ENCODE measurements at places on chromosomes 2 and 18. TPM values are rescaled to one million over a fixed set of nuclear protein-coding genes. Genes with fewer than 3 reads are reported as not detected.

The RNF149 gene
- 43.4 TPM for total RNA-seq

The FBXO48 gene
- 1.6 TPM for total RNA-seq

The SPHKAP gene
- total RNA-seq = not detected

The CBLN2 gene
- not detected for total RNA-seq

The B3GNT7 gene
- 0.16 TPM for total RNA-seq

DNA sequence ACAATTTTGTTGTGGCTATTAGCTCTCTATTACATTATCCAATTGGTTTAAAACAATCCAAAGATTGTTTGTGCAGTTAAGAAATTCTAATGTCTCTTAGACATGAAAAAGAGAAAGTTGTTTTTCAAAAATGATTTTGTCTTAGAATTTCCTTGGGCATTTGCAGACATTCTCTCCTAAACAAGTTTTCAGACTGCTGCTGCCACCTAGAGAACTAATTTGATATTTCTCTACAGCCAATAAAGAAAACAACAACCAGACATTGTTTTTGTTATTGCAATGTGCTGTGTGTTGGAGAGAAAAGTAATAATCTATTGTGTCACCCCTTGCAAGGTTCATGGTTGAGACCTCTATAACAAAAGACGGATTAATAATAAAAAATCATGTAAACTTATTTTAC lies 119.0 kb upstream of the SYT4 start:
- DNase-seq = no peak

GRCh38 chr18:35721431-35722081 lies 140.0 kb downstream of the GALNT1 start:
- DNase-seq = no peak

DNA sequence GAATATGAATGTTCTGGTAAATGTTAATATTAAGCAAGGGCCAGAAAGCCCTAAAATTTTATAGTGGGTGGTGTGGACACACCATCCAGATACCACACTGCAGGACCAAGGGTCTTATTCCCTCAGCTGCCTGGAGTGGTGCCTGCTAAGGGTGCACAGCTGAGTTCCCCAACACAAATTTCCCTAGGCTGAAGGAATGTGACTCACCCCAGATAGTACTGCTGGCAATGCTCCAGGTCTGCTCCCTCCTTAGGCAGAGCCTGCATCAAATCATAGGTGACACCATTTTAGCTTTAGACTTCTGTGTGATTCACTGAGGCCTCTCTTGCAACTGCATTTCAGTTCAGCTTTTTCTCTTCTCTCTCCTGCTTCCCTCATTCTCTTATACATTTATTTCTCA lies 321.1 kb downstream of the SATB2 start:
- DNase-seq = no peak

GRCh38 chr18:48833701-48834412 lies 116.9 kb downstream of the SMAD7 start:
- peak; percentile 49 for DNase-seq

DNA sequence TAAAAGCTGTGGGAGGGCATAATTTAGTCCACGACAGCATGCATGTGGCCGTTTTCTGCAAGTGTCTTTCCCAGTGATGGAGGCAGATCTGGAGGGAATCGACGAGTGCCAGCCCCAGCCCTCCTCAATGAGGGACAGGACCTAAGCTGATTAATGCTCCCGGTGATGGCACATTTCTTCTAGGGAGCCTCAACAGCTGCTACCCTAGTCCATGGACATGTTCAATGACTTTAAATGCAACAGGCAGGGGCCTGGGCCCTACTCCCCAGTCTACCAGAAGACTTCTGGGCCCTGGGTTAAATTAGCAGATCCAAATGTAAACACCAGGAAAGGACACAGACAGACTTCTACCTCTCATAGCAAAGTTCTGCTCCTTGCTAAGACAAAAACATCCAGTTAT lies 155.1 kb downstream of the ACTR3 start:
- no peak for DNase-seq

DNA sequence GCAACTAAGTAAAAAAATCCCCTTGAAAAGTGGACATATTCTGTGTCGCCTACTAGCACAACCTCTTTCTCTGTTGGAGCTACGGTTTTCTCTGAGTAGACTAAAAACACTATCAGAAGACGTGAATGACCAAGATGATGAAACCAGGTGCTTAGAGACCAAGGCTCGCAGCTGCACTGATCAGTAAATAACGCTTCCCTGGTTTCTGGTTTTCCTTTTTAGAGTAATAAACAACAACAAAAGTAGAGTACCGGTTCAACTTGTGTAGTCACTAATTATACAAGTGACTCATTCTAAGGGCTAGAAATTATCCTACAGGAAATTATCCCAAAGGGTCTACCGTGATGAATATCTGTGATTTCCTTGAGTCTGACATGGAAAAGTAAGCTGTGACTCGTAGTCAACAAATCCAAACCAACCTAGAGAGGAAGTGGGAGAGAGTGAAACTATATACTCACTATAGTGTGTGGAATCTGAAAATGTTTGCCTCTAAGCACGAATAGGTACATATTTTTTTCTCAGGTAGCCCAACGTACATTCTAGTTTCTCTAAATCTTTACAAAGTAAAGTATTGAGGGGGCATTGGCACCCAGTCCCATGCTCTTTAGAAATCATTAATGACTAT lies 17.8 kb downstream of the RASGRP3 start:
- no peak for DNase-seq

- DNase-seq = no peak
These were observed 88.8 kb downstream of the MAP3K20 start for GRCh38 chr2:173164396-173164795.

- DNase-seq = no peak
These were observed 74.5 kb downstream of the MRPS9 start for GRCh38 chr2:105112345-105112744.

- DNase-seq = no peak
These were observed 387.3 kb downstream of the PLCL1 start for GRCh38 chr2:198191651-198192050.

Data from CD8-positive, alpha-beta memory T cell (primary cell).